ENCODE measurements at places on chromosomes 5 and 9. TPM values are rescaled to one million over a fixed set of nuclear protein-coding genes. Genes with fewer than 3 reads are reported as not detected.

- no peak overlapping the region for H3K4me3 ChIP-seq
- H3K4me1 ChIP-seq, result no peaks in the 10 kb centered on the region
- H3K36me3 ChIP-seq, result no peaks in the 10 kb centered on the region
- H3K27ac ChIP-seq, result no peak overlapping the region
These were observed 87.1 kb upstream of the SH3GL2 start for GRCh38 chr9:17491780-17492179.

DNA sequence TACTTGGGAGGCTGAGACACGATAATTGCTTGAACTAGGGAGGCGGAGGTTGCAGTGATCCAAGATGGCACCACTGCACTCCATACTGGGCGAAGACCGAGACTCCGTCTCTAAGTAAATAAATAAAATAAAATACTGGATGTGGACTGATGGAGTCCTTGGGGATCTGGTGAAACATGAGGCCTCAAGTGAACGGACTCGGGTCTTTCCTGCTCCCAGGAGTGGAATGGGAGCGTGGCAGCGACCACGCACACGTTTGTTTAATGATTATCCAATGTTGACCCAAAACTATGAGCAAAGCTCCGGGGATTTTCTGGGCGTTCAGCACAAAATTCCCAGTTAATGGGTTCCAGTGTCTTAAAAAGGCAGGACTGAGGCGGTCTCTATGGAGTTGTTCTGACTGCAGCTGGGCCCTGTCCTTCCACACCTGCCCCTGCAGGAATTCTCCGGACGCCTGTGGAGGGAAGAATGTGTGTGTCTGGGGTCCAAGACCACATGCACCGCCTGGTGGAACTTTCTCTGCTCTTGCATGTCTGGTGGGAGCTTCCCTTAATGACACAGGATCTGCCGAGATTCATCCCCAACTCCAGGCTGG, 26.6 kb downstream of the NEK6 start:
- DNase-seq, result peak; percentile 50
- peaks cover 74% of the 10 kb centered on the region for H3K4me1 ChIP-seq
- H3K27ac ChIP-seq, result peak overlapping the region; percentile 3
- H3K36me3 ChIP-seq, result peaks cover 23% of the 10 kb centered on the region
- H3K27me3 ChIP-seq, result no peaks in the 10 kb centered on the region
- H3K4me3 ChIP-seq, result no peak overlapping the region

DNA sequence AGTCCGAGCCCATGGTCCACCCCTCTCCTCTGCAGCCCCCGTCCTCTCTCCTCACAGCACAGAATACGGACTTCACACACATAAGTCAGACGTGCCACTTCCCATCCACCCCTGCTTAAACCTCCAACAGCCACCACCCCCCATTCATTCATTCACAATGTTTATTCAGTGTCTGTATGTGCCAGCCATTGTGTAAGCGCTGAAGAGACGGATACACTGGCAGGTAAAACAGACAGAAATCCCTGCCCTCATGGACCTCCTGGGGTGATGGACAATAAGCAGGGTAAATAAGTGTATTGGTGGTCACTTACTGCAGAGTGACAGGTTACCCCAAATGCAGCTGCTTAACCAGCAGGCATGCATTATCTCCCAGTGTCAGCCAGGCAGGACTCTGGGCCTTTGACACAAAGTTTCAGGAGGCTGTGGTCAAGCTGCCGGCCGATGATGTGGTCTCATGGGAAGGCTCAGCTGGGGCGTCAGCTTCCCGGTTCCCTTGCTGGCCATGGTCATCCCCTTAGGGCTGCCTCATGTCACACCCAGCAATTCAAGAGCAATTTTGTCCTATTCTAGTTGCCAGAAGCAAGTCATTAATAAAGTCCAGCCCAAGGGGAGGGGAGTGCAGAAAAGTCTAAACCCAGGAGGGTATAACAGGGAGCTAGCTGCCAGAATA, 1.8 kb upstream of the PAXX start:
- H3K27me3 ChIP-seq, result peaks cover 11% of the 10 kb centered on the region
- no peak overlapping the region for H3K27ac ChIP-seq
- DNase-seq, result no peak
- no peak overlapping the region for H3K4me3 ChIP-seq
- H3K36me3 ChIP-seq, result peaks cover 10% of the 10 kb centered on the region

- no peak overlapping the region for H3K4me3 ChIP-seq
- DNase-seq, result no peak
- H3K4me1 ChIP-seq, result peaks cover 34% of the 10 kb centered on the region
- no peak overlapping the region for H3K27ac ChIP-seq
These were observed 33.5 kb downstream of the ELL2 start for GRCh38 chr5:95927927-95928723.

DNA sequence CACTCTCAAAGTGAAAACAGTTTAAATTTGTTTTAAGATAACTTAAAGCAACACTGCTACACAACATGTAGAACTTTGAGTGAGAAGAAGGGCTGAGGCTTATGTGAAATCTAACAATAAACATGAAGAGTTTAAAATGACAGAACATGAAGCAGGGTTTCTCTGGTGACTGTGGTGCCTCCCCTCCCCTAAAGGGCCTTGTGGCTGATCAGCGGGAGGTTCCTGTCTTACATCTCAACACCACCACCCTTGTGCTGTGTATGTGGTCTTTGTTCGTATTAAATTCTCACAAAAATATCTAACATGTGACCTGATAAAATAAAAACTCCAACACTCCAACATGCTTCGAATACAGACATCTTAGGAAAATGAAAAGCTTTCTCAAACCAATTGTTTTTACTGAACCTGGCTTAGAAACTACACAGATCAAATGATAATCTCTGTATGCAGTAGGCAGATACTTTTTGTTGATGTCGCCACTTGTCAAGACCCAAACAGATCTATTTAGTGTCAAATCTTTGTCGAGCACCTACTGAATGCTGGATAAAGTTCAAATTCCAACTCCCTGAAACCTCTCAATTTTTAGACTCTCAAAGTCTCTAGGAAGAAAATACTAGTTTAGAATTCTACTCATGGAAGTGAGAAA, 9.9 kb upstream of the IQGAP2 start:
- no peaks in the 10 kb centered on the region for H3K36me3 ChIP-seq
- DNase-seq, result no peak
- no peak overlapping the region for H3K27ac ChIP-seq
- H3K4me3 ChIP-seq, result no peak overlapping the region

DNA sequence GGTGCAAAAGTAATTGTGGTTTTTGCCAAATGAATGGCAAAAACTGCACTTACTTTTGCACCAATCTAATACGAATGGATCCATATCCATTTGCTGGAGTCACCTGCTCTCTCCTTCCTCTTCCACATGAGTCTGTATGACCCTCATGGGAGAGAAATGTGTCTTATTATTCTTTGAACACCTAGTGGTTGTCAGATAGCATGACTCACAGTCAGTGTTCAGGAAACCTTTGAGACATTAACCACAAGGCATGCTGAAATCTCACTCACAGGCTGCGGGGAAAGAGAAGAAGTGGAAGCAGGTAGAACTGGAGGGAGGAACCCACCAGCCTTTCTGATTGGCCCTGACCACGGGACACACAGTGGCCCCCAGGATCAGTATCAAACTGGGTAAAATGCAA, 222.8 kb upstream of the KLF4 start:
- H3K4me1 ChIP-seq, result peaks cover 11% of the 10 kb centered on the region
- H3K27me3 ChIP-seq, result no peaks in the 10 kb centered on the region
- DNase-seq, result no peak
- H3K36me3 ChIP-seq, result no peaks in the 10 kb centered on the region
- H3K27ac ChIP-seq, result no peak overlapping the region

DNA sequence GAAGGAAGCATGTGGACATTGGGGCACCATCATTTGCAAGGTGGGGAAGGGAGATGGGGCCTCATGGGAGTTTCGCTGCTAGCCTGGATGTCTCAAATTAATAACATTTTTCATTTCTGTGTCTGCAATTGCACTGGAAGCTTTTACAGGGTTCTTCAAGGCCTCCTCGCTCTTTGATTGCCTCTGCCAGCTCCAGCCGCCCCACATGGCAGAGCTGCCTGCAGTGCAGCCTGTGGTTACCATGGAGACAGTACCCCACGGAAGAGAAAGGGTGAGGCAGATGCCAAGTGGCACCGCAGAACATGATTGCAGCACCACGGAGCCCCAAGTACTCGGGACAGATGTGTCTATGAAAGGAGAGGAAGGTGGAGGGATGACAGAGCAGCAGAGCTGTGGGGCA, 25.4 kb downstream of the CTNND2 start:
- H3K27ac ChIP-seq, result no peak overlapping the region
- DNase-seq, result no peak
- no peaks in the 10 kb centered on the region for H3K4me1 ChIP-seq
- no peaks in the 10 kb centered on the region for H3K27me3 ChIP-seq
- H3K4me3 ChIP-seq, result no peak overlapping the region

GRCh38 chr9:108224716-108225115, 631.1 kb downstream of the ACTL7B start:
- H3K27ac ChIP-seq, result no peak overlapping the region
- no peaks in the 10 kb centered on the region for H3K36me3 ChIP-seq
- DNase-seq, result no peak
- no peak overlapping the region for H3K4me3 ChIP-seq

GRCh38 chr5:44691802-44692201, 116.9 kb upstream of the MRPS30 start:
- no peaks in the 10 kb centered on the region for H3K4me1 ChIP-seq
- no peak for DNase-seq
- no peak overlapping the region for H3K4me3 ChIP-seq
- no peaks in the 10 kb centered on the region for H3K27me3 ChIP-seq
- no peak overlapping the region for H3K27ac ChIP-seq

GRCh38 chr9:121698627-121699570, 47.5 kb downstream of the DAB2IP start:
- peak overlapping the region; percentile 25 for H3K27ac ChIP-seq
- H3K27me3 ChIP-seq, result no peaks in the 10 kb centered on the region
- peak overlapping the region; percentile 62 for H3K4me3 ChIP-seq
- no peaks in the 10 kb centered on the region for H3K36me3 ChIP-seq

- H3K36me3 ChIP-seq, result no peaks in the 10 kb centered on the region
- no peak for DNase-seq
- H3K27ac ChIP-seq, result no peak overlapping the region
- H3K4me1 ChIP-seq, result no peaks in the 10 kb centered on the region
- no peak overlapping the region for H3K4me3 ChIP-seq
These were observed 67.5 kb downstream of the RGMB start for GRCh38 chr5:98840946-98841345.

DNA sequence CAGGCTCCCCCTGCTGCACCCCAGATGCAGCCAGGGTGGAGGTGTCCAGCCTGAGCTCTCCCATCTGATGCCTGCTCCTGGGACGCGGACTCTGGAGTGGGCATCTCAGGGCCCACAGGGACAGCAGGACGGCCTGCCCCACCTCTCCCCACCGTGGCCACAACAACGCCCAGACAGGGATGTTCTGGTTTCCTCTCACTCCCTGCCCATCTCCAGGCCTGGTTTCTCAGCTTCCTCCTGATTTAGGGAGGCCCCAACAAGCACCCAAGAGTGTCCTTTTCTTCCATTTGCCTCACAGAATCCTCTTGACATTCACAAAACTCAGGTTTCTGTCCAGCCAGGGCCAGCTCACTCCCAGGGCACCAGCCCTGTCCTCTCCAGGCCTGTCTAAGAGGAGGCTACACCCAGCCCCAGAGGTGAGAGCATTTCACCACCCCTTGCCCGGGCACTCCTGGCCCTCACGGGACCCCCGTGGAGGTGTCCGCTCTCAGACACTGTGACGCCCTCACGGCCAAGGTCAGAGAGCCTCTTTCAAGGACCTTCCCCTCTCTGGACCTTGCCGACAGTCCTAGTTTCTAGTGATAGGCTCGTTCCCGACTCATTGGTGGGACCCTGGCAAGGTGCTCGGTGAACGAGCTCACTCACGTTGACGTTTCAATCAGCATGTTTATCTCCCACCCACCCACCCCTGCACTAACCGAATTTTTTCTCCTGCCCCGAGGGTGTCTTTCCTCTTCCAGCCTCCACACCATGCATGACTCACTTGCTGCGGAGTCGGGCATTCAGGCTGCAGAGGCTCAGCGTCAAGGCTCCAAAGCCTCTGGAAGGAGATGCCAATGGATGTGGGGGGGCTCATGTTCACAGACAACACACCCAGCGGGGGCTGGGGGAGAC, 62.0 kb upstream of the UNC5A start:
- H3K27me3 ChIP-seq, result peaks cover 68% of the 10 kb centered on the region
- no peak overlapping the region for H3K27ac ChIP-seq
- no peaks in the 10 kb centered on the region for H3K36me3 ChIP-seq
- DNase-seq, result no peak

The C5 gene
- 1.1 TPM for total RNA-seq

The S1PR3 gene
- 6.3 TPM for total RNA-seq

The FREM1 gene
- 2.3 TPM for total RNA-seq

The PAEP gene
- total RNA-seq, result not detected

The RPP25L gene
- total RNA-seq, result 48.5 TPM

The LCN9 gene
- not detected for total RNA-seq

The CHD1 gene
- 14.3 TPM for total RNA-seq

The ZNF879 gene
- total RNA-seq, result 4.5 TPM

The DPYSL3 gene
- total RNA-seq, result 21.6 TPM

All from heart right ventricle (tissue), 16 donors.